ENCODE measurements at places on chromosomes 4 and X. TPM values are rescaled to one million over a fixed set of nuclear protein-coding genes. Genes with fewer than 3 reads are reported as not detected.

DNA sequence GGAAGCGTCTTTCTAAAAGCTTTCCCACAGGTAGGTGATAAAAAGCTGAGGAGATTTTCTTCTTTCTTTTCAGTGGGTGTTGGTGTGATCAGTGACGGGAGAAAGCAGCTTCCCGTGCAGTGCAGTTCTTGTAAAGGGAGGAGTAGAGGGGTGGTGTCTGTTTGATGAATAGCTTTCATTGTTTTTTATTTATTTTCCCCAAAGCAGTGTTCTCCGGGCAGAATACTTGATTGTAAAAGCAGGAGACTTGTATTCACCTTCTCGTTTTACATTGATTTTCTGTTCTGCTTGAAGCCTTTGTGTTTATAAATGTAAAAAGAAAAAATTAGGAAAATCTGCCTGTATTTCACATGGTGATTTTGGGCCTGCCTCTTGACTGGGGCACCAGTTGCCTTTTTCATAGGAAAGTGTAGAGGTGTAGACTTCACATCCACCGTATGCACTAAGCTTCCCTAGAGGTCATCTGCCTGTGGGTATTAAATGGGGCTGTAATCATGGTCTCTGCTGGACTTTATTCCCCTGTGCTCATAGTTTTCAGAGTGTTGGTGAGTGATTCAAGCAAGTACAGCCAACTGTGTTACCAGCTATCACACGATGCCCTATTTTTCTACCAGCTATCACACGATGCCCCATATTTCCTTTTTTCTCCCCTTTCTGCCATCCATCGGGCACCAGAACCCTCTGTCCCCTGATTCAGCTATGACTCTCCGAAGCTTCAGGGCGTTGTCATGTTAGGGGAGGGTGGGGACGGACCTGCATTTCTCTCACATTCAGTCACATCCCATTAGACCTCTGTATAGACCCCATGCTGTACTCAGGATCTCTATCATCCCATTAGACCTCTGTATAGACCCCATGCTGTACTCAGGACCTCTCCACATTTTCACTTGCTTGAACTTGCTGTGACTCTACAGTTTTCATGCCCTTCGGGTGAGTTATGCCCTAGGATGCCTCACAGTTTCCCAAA is 526.5 kb downstream of the TRIML1 start:
- no peak for DNase-seq

GRCh38 chrX:72027024-72027913 is 104.4 kb downstream of the RTL5 start:
- no peak for DNase-seq

GRCh38 chr4:76072760-76073159 is 1.7 kb upstream of the ART3 start:
- no peak for DNase-seq

- DNase-seq, result no peak
These were observed 13.7 kb upstream of the KLHL5 start for GRCh38 chr4:39048311-39048710.

DNA sequence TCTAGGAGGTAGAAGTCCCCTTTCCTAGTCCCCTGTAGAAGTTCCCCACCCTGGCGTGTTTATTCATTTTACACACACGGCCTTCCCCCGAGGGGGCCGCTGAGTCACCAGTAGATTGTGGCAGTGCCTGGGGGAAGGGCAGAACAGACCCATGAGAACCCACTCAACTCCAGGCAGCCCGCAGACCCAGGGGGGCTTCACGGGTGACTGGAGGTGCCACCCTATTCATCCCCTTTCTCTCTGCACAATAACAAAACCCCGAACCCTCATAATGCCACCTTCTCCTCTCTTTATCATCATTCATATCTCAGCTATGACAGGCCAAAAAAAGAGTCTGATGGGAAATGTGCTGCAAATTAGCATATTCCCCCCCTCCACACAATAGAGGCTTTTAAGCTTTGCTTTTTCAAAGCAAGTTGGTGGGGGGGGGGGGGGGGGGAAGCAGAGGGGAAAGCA is 20.4 kb upstream of the GPM6B start:
- no peak for DNase-seq

TRO gene
- 83.9 TPM for total RNA-seq

GRCh38 chr4:1291091-1291490 is 1.4 kb downstream of the MAEA start:
- DNase-seq, result no peak

DNA sequence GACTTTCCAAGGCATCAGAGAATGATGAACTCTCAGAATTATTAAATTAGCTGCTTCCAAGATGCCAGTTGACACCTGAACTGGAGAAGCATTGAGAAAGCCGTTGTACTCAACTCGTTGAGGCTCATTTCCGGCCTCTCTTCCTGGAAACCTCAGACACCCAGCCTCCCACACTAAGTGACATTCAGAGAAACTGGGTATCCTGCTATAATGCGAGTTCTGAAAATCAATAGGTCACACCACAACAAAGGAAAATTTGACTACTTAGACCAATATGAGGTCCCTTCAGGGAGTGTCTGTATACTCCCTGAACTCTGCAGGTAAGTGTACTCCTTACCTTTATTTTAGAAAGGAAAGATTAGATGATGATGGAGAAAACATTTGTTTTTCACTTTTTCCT is 51.2 kb downstream of the ENPEP start:
- no peak for DNase-seq

DIAPH2 gene
- 9.0 TPM for total RNA-seq

DNA sequence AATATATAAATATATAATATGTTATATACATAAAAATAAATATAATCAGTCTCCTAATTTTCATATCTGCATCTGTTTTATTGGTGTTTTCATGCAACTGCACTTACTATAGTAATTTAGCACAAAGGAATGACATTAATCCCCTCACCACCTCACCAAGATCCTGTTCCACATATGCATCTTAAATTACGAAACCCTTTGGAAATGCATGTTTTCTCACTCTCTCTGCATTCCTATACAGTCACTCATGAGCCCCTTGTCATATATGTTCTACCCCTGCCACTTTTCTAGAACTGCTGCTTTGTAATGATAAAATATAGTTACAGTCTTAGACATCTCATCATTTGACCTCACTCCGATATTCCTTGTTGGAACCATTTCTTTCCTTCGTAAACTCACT is 728.7 kb upstream of the SLIT2 start:
- DNase-seq, result no peak

Data from astrocyte (in vitro differentiated cells and primary cell).